Stimulated activated naive B cell treated with anti-CD40 and anti-IgM and Interleukin-4, amounts not matched to agents 10 μg/mL and 1 μg/mL and 100 μg/mL, for 72 hours (primary cell): ENCODE measurements at places on chromosomes 5 and 9.

DNA sequence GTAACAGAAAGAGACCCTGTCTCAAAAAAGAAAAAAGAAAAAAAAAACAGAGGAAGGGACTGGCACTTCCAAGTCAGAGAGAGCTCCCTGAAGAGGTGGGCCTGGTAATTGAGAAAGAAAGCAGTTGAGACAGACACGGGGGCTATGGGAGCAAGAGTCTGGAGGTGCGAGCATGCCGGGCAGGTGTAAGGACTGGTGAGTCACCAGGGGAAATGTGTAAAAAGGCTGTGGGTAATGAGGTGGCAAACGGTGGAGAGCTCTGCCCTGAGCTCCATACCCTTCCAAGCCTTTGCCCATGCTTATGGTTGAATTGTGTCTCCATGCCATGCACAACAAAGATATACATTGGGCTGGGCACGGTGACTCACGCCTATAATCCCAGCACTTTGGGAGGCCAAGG lies 18.0 kb upstream of the JADE2 start:
- DNase-seq: no peak

- DNase-seq: no peak
These were observed 162.7 kb upstream of the NR3C1 start for GRCh38 chr5:143566139-143566538.

- no peak for DNase-seq
These were observed 810.8 kb downstream of the TLE1 start for GRCh38 chr9:80878556-80878955.

GRCh38 chr5:54383941-54384340 lies 71.6 kb upstream of the HSPB3 start:
- no peak for DNase-seq

DNA sequence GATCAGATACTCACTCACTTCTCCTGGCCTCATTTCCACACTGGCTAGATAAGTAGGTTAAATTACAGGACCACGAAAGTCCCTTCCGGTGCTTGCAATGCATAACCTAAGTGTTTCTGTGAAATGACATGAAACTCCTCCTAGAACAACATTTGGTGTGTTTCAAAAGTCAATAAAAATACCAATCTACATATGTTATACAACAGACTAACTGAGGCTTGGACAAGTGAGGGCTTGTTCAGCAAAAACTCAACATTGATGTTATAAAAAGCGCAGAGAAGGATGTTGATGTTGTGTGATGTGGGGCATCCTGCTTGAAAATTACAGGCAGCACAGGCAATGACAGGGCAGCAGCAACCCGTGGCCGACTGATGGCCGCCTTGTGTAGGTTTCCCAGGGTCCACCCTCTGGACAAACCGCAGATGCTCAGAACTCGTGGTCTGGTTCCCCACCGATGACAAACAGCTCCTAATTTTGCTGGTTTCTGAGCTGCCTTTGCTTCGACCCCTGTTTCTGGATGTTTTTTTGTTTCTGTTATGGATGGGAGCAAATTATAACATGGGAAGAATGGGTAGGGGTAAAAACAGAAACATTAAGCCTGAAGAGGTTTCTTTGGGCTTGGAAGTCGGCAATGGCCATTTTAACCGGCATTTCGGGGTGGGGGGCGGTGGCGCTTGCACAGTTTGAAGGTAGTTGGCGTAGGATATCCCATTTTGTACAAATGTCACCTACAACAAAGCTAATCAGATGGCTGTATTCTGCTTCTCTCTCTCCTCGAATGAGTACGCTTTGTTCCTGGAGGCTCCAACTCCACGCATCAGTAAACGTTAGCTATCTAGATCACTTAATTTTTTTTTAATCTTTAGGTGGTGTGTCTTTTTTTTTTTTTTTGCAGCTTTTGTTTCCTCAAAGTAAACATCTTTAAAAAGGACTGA lies 116.1 kb downstream of the PDZD2 start:
- DNase-seq: no peak

DNA sequence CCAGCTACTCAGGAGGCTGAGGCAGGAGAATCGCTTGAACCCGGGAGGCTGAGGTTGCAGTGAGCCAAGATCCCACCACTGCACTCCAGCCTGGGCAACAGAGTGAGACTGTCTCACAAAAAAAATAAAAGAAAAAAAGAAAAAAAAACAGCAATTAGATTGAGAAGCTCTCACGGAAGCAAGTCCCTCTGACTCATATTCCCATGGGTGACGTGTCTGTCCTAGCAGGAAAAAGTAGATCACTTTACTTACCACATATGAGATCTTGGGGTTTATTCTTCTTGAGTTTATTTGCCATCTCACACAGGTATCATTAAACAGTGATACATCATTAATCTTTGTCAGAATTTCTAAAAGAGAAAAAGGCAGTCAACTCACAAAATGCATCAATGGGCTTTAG lies 62.6 kb downstream of the SUSD1 start:
- no peak for DNase-seq

DNA sequence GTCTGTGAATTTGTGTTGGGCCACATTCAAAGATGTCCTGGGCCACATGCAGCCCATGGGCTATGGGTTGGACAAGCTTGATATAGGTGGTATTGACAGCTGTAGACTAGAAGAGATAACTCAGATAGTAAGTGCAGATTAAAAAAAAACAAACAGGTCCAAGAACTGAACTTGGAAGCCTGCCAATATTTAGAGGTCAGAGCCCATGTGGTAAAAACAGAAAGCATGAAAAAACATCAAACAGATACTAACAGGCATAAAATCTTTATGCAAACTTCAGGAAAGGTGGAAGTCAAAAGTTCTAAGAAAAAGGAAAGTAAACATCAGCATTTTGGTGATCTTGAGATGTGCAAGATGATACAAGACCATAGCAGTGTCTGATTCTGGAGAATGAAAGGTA lies 155.1 kb upstream of the NR4A3 start:
- DNase-seq: no peak

DNA sequence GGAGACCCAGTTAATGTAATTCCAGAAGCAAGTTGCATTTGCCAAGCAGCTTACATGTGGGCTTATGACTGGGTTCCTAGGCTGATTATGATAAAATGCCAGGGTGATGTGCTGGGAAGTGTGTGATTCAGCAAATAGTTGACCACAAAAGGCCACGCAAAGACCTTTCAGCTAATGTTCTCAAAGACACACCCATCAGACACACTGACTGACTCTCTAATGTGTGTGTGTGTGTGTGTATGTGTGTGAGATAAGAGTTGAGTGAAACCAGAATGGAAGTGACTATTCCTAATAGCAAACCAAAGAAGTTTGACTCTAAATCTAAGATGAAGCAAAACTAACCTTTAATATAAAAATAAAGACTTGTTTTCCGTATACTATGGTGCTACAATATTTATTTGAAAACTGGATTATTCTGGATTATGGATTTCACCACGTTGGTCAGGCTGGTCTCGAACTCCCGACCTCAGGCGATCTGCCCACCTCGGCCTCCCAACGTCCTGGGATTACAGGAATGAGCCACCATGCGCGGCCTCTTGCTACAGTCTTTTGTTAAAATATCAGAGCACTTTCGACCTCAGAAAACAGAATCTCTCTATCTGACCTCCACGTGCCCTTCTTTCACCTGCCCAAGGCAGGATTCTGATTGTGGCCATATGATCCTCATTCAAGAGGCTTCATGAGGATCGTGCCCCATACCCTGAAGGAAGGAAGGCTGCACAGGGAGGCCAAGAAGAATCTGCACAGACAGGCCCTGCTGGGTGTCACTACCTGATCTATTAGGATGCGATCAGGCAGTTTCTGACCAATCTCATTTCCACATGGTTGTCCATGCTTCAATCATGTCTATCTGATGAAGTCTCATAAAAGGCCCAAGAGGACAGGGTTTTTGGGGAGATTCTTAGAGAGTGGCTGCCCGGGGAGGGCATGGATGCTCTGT lies 75.6 kb downstream of the USP20 start:
- no peak for DNase-seq

DNA sequence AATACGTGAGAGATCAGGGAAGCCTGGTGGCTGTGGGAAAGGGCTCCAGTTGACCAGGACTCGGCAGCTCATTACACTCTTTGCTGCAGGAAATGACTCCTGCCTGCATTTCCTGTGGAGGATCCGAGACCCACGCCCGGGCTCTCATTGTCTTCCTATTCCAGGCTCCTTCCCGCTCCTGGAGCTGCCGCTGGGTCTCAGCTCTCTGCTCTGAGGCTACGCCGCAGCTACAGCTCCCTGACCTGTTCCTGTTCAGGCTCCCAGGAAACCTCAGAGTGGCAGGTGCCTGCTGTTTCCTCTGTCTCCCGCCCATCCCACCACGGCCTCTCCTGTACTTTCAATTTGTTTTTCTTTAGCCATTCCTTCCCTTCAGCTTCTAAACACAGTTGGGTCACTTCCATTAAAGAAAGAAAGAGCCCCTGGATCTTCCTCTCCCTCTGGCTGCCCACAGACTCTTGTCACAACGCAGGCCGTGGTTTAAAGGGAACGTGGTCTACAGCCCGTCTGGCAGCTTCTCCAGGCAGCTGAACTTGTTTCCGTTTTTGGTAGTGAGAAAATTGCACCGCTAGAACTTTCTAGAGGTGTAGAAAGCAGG lies 71.5 kb downstream of the IL6ST start:
- no peak for DNase-seq

GRCh38 chr5:132475987-132476875 lies 14.3 kb downstream of the IRF1 start:
- no peak for DNase-seq
